ENCODE measurements at places on chromosomes 12 and 14. TPM values are rescaled to one million over a fixed set of nuclear protein-coding genes. Genes with fewer than 3 reads are reported as not detected.

Gene ACOT4
- total RNA-seq, result 0.84 TPM

Gene GALNT9
- total RNA-seq, result 1.6 TPM

GRCh38 chr12:6200256-6201212 lies at the start of gene CD9:
Gene CD9 (plus strand): TSS chr12:6200400. CDS start chr12:6200500, 100 bp downstream.
- DNase-seq, result peak; percentile 82

Gene FOXN4
- total RNA-seq, result not detected

DNA sequence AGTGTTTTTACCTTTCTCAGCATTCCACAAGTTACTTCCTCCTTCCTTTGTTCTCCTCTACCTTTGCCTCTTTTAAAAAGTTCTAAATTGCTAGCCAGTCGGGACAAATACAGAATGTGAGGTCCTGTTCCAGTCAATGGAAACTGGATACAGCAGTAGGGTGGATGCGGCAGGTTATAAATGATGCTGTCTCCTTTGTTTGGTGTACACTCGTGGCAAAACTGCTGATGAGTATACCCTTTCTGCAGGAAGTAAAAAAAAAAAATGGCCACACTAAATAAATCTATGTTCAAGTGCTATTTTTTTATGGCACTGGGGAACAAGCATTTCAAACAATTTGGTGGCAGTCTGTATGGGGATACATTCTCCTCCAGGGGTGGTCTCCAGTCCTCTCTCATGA lies 27.5 kb downstream of the KLRK1 start:
- no peak for DNase-seq

- DNase-seq, result no peak
These were observed 49.2 kb upstream of the MMP17 start for GRCh38 chr12:131779027-131779426.

Gene ADGRD1
- total RNA-seq, result 83.6 TPM

Gene TBX5
- total RNA-seq, result 73.5 TPM

- no peak for DNase-seq
These were observed 52.5 kb upstream of the PLEKHG7 start for GRCh38 chr12:92650228-92650822.

DNA sequence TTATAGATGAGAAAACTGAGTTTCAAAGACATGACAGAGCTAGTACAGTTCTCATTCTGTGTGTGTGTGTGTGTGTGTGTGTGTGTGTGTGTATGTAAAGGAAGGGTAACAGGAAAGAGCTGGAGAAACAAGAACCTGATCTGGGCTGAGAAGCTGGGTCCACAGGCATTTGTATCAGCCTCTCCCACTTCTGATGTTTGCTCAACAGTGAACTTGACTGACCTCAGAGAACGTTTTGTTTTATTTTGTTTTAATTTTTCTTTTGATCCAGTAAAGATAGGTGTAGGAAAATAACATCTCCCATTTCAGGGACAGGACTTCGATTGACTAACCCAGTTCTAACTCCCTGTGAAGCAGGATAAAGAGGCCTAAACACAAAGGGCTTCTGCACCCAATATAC lies 85.4 kb downstream of the STXBP6 start:
- no peak for DNase-seq

DNA sequence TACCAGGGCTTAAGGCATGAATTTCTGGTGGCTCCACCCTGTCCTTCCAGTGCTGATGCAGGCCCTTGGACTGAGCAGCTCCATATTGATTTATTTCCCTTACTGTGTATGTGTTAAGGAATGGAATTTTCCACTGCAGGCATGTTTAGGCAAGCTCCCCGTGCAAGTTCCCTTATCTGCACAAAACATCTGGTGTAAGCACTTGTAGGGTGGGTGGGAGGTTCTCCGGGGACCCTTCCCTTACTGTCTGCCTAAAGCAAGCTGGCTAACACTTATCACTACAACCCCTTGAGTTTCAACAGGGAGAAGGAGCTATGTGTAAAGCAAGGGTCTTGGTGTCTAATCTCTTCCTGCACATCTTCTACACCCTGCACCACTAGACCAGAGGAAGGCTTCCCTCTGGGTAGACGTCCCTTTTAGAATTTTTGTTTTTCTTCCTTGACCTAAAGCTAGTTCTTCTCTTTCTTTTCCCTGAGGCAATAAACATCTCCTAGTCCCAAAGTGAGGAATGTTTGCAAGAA lies 22.0 kb upstream of the DRAM1 start:
- DNase-seq, result no peak

Gene PTPRO
- total RNA-seq, result 0.94 TPM

DNA sequence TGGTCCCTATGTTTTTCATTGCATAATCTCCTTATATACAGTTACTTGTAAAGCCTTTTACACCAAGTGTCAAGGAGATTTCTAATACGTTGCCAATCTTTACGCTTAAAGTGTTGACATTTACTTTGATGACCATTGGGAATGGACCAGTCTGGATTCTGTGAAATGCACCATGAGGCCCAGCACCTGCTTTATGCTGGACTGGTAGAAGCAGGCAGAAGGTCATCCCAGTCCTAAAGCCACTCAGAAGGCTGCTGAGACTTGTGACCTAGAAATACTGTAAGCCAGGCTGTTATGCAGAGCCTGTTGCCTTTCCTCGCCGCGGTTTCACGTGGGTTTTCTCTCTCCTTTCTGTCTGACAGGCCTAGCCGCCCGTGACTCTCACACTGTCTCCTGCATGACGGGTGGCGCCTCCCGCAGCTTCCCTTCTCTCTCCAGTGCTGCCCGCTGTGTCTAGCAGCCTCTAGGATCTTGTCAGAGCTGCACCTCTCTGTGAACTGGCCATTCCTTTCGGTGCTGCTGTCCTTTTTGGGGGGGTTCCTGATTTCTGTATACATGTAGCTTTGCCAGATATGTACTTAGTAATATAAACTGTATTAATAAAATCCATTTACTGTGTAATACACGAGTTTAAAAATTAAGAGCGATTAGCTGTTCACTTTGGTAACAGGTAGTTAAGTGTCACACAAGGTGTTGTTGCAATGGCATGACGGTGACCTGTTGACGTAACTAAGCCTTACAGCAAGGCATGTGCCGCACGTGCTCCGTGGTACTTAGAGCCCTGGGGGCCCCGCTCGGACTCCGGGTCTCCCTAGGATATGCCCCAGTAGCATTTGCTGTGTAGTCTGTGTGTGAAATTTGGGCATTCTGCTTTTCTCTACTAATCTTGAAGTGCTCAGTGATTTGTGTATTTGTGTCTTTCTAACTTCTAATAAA lies 29.7 kb downstream of the XRCC3 start:
- DNase-seq, result no peak

Gene TMEM30B
- 0.42 TPM for total RNA-seq

- DNase-seq, result no peak
These were observed 23.9 kb upstream of the C14orf180 start for GRCh38 chr14:104555430-104556255.

DNA sequence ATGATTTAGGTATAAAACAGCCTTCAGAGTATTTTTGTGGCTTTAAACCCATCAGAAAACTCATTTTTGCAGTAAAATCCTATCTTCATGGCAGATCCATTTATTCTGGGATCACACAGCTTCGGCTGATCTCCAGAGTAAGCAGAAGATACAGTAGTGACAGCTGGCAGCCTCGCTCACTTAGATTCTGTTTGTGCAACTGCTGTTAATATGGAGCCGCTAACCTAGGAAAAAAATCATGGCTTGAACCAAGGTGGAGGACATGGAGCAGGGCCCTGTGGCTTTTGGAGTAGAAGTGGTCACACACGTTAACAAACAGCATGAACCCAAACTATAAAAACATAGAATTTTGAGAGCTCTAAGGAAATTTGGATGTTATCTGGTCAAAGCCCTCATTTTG lies 137.2 kb upstream of the ARHGAP5 start:
- no peak for DNase-seq

Gene CACNA2D4
- total RNA-seq, result 1.0 TPM

Gene LGR5
- not detected for total RNA-seq

Gene GPR135
- 2.0 TPM for total RNA-seq

GRCh38 chr12:79637093-79637492 lies 53.7 kb downstream of the PAWR start:
- DNase-seq, result no peak

DNA sequence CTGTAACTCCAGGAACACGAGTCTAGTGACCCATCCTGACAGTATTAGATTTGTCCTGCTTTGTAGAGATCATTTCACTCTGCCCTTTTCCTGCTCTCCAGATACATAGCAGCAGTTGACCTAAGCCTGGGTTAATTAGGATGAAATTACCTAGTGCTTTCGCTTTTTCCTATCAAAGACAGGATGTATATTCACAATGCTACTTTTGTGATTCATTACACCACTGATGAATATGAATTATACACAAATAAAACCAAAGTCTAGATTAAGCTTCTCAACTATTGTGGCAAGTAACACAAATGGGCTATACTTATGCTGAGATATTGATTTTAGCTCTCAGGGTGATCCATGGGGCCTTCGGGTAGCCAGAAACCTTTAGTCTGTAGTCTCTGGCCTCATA lies 17.9 kb downstream of the CERS5 start:
- no peak for DNase-seq

Gene SLC38A6
- total RNA-seq, result 5.3 TPM

DNA sequence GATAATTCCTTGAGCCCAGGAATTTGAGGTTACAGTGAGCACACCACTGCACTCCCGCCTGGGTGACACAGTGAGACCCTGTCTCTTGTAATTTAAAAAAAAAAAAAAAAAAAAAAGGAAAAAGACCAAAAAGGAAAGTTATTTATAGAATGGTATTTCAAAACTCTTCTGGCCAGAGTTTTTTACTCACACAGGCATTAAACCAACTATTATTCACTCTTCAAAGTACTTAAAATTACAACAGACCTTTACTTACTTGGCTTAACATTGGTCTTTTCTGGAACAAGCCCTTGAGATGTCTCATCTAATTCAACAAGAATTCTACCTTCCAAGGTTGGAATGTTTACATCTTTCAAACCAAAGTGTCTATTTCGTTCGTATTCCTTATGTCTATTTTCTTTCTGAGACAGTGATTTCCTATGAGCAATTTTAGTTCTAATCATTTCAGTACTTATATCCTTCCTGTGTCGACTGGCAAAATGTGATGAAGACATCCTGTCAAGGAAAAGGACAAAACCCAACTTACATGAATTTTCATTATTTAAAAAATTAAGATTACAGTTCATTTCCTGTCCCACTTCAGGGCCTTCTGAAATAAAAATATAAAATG lies 2.6 kb downstream of the DLGAP5 start:
- no peak for DNase-seq

DNA sequence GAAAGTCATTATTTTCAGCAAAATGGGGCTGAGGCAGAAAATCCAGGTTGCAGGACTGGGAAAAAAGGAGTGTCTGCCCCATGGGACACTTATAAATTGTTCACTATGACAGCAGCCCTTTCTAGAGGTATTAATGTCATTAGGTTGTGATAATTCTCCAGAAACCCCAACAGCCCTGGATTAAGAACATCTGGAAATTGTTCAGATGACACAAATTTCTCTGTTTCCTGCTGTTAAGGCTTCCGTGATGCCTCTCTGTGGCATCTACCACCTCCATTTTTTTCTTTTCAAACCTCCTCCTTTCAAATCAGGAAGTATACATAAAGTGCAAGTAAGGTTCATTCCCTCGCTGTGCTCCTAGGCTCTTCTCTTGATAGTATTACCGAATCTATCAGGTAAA lies 25.6 kb downstream of the EGLN3 start:
- DNase-seq, result no peak

- DNase-seq, result no peak
These were observed 25.4 kb downstream of the SVOP start for GRCh38 chr12:108995370-108995992.

Gene INSM2
- total RNA-seq, result not detected

DNA sequence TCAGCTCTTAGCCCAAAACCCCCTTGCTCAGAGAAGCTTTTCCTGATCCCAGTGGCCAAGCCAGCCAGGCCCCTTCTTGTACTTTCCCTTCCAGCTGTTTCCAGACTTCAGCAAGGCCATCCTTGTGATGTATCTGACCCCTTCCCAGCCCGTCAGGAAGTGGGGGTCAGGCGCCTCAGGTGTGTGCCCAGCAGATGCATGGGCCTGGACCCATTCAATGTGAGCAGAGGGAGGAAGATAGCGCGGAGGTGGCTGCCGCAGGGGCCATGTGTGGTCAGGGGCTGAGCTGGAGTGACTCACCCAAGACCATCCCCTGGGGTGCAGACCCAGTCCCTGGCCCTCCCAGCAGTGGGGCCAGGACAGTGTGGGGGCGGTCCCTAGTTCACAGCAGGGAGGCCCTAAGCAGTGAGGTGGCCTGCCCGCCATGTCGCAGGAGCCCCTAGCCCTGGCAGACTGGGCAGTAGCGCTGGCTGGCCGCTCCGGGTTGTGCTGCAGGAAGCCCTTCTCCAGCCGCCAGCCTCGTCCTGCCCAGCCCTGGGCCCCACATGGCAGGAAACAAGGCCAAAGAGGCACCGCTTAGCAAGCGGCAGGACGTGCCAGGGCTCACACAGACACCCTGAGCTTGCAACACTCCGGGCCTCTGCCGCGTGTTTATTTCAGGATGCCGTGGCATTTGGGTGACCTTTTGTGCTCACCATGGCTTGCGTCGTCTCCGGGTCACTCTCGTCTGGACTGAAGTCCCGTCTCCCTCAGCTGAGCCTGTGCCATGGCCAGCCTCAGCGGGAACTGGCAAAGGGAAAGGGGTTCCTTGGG lies 12.0 kb downstream of the ADSS1 start:
- peak; percentile 93 for DNase-seq

Gene DACT1
- total RNA-seq, result 2.2 TPM

DNA sequence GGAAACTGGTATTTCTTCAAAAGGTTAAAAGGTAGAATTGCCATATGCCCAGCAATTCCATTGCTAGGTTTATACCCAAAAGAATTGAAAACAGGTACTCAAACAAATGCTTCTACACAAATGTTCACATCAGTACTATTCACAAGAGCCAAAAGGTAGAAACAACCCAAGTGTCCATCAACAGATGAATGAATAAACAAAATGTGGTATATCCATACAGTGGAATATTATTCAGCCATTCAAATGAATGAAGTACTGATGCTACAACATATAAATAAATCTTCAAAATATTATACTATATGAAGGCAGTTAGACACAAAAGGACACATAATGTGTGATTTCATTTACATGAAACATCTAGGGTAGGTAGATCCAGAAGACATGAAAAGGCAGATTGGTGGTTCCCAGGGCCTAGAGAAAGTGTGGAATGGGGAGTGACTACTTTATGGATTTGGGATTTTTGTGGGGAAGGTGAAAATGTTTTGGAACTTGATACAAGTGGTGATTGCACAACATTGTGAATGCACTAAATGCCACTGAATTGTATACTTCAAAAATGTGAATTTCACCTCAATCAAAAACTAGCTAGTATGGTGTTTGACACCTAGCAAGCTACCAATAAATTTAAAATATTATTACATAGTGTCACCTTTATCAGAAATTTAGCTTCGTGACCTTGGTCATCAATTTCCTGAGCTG lies 41.7 kb downstream of the LIN52 start:
- no peak for DNase-seq

GRCh38 chr12:105783983-105784947 lies 354.5 kb downstream of the NUAK1 start:
- no peak for DNase-seq

GRCh38 chr14:22561661-22562579 lies 27.1 kb downstream of the DAD1 start:
- DNase-seq, result no peak

DNA sequence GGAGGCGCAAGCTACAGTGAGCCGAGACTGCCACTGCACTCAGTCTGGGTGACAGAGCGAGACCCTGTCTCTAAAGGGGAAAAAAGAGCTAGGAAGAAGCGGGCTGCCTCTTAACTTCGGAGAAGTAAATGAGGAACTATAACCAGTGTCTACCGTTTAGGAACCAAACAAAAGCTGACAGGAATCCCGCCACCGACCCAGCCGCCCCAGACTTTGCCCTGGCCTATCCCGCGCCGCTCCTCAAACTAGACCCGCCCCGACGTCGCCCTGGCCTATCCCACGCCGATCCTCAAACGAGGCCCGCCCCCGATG lies 568 bp upstream of the SIVA1 start:
- DNase-seq, result no peak

Gene CSRP2
- total RNA-seq, result 54.1 TPM

Gene RHOJ
- 13.3 TPM for total RNA-seq

- no peak for DNase-seq
These were observed 202.2 kb upstream of the DCN start for GRCh38 chr12:91384806-91385205.

All from left ventricle myocardium superior (tissue), 1 donor.